Stimulated activated CD4-positive, alpha-beta T cell treated with anti-CD3 and anti-CD28 coated beads, Interleukin-15, amount 100 ng/mL, for 1 hour (primary cell): ENCODE measurements at places on chromosomes 1 and 21.

GRCh38 chr1:51953079-51953478 lies 37.4 kb downstream of the RAB3B start:
- no peak for DNase-seq

DNA sequence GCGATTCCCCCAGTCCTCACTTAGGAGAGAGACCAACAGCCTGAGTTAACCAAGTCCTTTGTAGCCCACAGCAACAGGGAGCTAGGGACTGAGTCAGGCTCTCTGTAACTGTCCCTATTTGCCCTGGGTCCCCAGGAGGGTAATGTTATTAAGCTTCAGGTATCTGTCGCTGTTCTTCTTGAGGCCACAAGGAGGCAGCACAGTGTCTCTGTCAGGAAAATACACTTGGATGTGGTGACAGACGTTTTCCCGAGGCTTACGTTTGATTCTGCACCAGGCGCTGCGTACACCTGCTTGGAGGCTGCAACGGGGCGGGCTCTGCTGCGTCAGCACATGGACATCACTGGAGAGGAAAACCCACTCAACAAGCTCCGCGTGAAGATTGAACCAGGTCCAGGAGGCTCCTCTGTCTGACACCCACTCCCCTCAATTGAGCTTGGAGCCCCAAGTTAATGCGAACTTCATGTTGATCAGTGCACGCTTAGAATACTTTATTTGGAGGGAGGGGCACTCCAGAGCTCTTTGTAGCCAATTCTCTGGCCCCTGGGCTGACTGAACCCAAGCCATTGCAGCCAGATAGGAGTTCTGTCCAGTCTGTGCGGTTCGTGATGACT lies 10.7 kb upstream of the ELF3 start:
- DNase-seq: no peak

DNA sequence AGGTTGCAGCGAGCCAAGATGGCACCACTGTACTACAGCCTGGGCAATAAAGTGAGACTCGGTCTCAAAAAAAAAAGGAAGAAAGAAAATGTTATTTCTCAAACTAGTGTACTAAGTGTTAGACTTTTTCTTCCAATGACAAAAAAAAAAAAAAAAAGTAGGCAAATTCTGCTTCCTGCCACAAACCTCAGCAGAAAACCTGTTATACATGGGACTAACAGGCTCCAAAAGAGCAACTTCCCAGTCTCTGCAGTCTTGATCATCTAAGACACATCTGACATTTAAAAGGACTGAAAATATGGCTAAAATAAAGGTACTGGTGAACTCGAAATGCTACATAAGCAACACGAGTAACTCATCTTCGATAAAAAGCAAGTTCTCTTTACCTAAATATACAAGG lies 59.6 kb downstream of the HSF2BP start:
- no peak for DNase-seq

GRCh38 chr1:19191811-19192210 lies 18.3 kb downstream of the UBR4 start:
- no peak for DNase-seq

- no peak for DNase-seq
These were observed 414 bp downstream of the GPR153 start for GRCh38 chr1:6260433-6260934.

GRCh38 chr1:172390683-172391551 lies 29.6 kb upstream of the C1orf105 start:
- no peak for DNase-seq

GRCh38 chr1:59695252-59695651 lies 119.5 kb upstream of the HOOK1 start:
- DNase-seq: no peak

DNA sequence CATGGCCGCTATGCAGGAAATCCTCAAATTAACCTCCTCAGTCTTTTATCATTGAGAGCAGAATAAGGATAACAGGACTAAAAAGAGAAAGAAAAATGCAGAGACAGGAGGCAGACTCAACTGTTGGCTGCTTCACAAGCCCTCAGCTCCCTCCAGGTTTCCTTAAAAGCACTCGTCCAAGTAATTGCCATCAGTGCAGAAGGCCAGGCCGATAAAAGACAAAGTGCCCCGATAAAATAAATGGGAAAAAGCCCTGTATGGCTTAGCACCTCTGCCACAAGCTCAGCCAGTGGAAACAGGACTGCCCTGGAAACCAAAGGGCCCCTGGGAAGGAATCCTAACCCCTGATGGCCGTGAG lies 8.1 kb downstream of the S100A6 start:
- DNase-seq: no peak

DNA sequence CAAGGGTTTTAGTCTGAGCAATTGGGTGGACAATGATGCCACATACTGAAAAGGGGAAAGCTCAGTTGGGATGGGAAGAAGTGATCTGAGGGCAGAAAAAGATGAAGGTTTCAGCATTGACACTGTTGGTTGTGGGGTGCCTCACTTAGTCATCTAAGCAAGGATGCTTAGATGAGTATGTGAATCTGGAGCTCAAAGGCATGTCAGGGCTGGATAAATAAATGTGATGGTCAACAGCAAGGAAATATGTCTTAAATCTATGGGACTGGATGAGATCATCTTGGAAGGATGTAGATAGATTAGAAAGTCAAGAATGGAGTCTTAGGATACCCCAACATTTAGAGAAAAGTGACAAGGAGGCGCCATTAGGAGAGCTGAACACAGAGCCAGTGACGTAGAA lies 114.6 kb downstream of the ZBTB18 start:
- no peak for DNase-seq

- no peak for DNase-seq
These were observed 44.3 kb upstream of the IL10 start for GRCh38 chr1:206816390-206817287.

DNA sequence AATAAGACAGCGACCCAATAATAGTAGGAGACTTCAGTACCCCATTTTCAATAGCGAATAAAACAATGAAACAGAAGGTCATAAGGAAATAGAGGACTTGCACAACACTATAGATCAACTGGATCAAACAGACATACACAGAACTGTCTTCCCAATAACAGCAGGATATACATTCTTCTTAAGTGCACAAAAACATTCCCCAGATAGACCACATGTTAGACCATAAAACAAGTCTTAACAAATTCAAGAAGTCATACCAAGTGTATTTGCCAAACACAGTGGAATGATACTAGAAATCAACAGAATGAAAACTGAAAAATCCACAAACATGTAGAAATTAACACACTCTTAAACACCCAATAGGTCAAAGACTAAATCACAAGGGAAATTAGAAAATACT lies 78.0 kb downstream of the LBR start:
- DNase-seq: no peak

DNA sequence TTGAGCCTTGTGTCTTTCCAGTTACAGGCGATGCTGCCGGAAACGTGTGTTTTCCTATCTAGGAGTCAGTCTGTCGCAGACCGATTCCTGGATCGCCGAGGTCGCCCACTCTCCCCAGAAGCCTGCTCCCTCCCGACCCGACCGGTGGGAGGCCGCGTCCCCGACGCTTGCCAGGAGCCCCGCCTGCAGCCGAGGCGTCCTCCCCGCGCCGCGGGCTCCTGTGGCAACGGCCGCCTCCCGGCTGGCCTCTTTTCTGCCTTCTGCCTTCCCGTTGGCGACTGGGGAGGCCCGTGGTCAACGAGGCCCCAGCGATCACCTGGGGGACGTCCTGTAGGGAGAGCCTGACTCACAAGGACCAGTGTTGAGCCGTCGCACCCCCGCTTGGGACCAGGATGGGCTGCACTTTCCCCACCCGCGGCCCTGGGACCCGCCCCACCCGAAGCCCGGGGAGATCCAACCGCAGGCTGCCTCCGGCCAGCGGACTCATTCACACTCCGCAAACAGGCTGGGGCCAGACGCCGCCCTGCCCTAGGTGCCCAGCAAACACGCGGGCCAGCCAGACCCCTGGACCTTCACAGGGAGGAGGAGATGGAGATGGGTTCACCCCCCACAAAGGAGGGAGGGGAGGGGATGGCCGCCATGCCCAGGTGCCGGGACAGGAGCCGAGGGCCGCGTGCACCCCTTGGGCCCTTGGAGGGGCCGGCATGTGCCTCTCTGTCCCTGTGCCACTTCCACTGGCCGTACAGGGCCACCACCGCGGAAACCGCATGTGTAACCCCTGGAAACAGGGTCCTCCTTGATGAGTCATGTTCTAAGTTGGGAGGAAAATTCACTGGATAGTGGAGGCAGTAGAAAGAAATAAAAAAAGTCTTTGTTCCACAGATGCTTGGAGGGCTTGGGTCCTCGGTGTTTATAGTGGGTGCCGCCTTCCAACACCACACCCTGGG lies 7.2 kb upstream of the COL6A1 start:
- DNase-seq: no peak

DNA sequence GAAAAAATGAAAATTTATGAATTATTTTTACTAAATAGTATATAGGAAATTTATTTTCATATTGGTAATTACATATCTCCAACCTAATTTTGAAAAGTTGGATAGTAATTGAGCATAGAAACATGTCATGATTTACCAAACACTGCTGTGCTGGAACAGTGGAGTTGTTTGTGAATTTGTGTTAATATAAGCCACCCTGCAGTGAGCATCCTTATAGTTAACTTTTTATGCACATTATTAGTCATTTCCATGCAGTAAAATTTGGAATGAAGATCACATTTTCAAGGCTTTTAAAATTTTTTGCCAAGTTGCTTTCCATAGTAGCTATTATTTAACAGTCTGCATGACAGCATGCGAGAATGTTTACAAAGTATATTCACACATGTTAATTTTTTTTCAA lies 78.3 kb downstream of the VPS26C start:
- DNase-seq: no peak

- no peak for DNase-seq
These were observed at the start of gene THBS3 for GRCh38 chr1:155207806-155208540. Gene THBS3 (minus strand): TSS chr1:155207897. CDS start chr1:155207876, 21 bp downstream.

DNA sequence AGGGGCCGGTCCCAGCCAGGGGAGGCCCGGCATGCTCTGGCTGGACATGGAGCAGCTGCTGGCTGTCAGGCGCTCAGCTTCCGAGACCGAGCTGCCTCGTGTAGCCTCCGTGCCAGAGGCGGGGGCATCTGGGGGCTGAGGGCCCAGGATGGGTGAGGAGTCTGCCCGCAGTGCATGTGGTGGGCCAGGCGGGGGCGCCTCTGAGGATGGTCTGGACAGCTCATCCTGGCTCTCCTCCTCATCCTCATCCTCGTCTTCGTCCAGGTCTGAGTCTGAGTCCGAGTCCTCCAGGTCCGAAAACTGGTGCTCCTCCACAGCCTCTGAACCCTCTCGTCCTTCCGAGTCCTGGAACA lies 28.9 kb upstream of the EDN2 start:
- no peak for DNase-seq
